ENCODE measurements at places on chromosomes 7 and 10.

GRCh38 chr7:116062666-116063065 is 32.1 kb upstream of the TFEC start:
- no peak for DNase-seq

GRCh38 chr7:154364170-154364569 is 312.0 kb downstream of the DPP6 start:
- no peak for DNase-seq

DNA sequence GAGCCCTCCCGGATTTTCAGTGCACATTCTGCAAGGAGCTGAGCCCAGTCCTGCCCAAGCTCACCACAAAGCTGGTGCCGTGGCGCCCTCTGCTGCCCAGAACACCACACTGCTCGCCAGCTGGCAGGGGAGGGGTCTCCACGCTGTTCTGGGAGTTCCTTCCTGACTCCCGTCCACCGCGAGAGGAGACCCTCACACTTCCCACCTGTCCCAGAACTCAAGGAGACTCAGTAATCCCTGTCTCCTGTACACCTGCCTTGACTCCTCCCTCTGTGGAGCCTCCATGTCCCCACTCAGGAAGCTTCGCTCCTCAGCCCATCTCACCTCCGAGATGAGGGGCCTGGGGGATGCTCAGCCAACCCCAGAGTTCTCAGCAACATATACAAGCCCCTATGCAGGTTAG is 11.3 kb downstream of the C10orf105 start:
- no peak for DNase-seq

DNA sequence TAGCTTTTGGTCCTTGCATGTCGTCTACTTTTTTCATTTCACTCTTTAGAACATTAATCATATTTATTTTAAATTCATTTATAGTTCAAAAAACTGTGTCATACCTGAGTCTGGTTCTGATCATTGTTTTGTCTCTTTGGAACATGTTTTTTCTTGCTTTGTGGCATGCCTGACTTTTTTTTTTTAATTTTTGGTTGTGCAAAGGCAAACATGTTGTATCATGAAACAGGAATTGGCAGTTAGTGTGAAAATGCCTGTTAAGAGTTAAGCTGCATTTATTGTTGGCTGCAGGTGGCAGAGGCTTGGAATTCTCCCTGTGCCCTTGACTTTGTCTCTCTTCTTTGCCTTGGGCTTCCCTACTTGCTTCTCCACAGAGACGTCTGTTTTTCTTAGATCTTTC is 525.0 kb upstream of the ADARB2 start:
- no peak for DNase-seq

DNA sequence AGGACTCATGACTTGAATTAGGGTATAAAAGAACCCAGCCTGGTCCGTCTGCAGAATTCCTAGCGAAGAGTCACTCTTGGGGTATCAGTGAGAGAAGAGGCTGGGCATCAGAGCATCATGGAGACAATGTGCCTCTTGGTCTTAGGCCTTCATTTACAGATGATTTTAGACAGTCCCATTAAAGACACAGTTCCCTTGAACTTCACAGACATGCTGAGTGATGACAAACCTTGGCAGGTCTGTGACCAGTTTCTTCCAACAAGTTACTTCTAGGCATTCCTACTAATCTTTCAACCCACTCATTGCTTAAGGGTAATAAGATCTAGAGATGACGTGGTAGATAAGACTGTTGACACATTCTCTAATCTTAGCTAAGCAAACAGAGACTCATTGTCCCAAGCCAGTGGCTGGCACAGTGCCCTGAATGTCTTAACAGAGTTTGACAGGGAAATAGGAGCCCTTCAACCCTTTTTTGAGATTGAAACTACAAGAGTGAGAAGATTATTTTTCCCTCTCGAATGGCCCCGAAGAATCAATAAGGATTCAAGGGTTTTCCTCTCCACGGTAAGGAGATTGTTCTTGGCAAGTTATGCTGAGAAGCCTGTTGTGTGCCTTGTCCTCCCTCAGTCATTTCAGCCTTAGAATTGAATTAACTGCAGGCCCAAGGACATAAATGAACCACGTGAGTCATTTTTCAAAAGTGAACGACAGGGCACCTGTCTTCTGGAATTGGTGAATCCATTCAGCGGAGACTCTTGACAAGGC is 281.1 kb downstream of the CCDC3 start:
- DNase-seq: no peak

GRCh38 chr7:121545418-121545817 is 149.3 kb upstream of the FAM3C start:
- DNase-seq: no peak

DNA sequence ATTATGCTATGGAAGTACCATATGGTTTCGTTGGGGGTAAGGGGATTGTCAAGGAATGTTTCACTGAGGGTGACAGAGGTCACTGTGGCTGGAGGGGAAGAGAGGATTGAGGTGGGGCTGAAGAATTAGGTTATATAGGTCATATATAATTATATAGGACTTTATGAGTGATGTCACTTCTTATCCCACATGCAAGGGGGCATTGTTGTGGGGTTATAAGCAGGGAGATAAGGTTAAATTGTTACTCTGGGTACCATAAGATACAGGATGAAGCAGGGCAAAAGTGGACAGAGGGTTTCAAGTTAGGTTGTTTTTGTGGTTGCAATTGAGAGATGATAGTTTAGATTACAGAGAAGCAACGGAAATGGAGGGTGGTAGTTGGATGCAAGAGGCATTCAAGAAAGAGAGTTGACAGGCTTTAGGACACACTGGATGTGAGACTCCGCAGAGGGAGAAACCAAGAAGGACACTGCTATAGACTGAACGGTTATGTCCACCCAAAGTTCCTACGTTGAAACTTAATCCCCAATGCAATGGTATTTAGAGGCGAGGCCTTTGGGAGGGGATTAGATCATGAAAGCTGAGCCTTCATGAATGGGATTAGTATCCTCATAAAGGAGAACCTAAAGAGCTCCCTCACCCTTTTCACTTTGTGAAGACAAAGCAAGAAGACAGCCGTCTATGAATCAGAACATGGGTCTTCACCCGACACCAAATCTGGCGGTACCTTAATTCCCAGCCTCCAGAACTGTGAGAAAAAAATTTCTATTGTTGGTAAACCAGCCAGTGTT is 7.0 kb upstream of the PRR15 start:
- DNase-seq: no peak

DNA sequence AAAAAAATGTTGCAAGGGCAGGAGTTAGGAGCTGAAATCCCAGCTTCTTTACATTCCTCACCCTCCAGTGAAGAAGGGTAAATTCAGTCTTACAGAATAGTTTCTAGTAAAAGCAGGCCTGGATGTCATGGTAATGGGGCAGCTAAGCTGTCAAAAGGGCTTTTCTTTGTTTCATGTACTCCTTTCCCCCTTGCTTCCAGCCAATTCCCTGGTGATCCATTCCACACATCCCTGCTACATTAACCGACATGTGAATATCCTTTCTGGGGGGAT is 36.0 kb downstream of the RHEB start:
- DNase-seq: no peak

GRCh38 chr10:126639084-126639483 is 31.4 kb downstream of the C10orf90 start:
- no peak for DNase-seq

- no peak for DNase-seq
Measured at GRCh38 chr7:80288175-80289122, 153.8 kb downstream of the GNAI1 start.

- DNase-seq: no peak
Measured at GRCh38 chr10:128657548-128657947, 531.3 kb upstream of the MKI67 start.

DNA sequence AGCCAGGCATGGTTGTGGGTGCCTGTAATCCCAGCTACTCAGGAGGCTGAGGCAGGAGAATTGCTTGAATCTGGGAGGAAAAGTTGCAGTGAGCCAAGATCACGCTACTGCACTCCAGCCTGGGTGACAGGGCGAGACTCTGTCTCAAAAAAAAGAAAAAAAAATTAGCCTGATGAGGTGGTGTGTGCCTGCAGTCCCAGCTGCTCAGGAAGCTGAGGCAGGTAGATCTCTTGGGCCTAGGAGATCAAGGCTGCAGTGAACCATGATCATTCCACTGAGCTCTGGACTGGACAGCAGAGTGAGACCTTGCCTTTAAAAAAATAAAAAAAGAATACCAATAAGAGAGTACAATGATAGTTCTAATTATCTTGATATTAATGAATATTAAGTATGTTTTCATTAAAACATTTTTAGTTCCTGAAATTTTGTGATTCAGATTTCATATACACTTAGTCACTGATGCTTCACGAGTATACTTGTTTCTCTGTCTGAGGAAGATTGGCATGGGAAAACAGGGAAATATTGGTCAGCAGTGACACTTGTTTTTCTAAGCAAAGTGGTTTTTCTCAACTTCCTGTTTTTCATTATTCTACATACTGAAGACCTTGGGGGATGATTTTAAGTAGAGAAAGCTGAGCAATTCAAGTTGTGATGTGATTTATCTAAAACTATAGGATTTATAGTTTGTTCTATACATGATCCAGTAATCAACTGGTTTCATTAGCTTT is 76.8 kb downstream of the ADK start:
- DNase-seq: peak; percentile 49

DNA sequence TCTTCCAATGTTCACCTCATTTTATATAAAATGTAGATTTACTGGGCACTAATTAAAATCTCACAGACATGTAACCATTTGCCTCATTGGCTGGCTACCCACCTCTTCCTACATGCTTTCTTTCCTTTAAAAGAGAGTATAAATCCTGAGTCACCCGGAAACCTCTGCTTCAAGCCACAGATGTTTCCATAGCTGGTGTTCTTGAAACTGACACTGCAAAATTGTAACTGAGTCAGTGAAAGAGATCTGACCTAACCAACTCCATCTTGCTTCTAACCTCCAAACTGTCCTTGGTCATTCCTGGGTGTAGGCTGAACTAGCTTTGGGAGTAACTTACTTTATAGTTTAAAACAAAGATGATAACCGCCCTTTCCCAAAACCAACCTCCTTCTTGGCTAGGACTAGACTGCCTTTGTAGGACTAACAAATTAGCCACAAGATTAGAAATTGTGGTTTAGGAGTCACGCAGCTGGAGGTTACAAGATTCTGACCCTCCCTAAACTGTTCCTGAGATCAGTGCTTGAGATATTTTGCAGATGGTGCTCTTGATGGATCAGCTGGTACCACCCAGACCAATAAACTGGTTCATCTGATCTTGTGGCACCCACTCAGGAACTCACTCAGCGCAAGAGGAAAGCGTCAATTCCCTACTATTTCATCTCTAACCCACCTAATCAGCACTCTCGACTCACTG is 33.5 kb downstream of the SVOPL start:
- DNase-seq: peak; percentile 63

- DNase-seq: no peak
Measured at GRCh38 chr10:10872764-10873163, 144.9 kb upstream of the CELF2 start.

GRCh38 chr7:27143950-27144780 is 684 bp upstream of the HOXA5 start:
- no peak for DNase-seq

- DNase-seq: no peak
Measured at GRCh38 chr10:63699785-63700613, 178.8 kb downstream of the REEP3 start.

GRCh38 chr10:29136411-29136810 is 152.5 kb upstream of the LYZL1 start:
- no peak for DNase-seq

GRCh38 chr7:107913851-107914250 is 22.9 kb downstream of the DLD start:
- DNase-seq: no peak

- no peak for DNase-seq
Measured at GRCh38 chr7:142194201-142194600, 63.7 kb downstream of the PRSS58 start.

- DNase-seq: peak; percentile 71
Measured at GRCh38 chr7:98276241-98276761, 5.2 kb upstream of the BRI3 start.

Data from GF-D8 (cell line).